Naive thymus-derived CD8-positive, alpha-beta T cell (primary cell): ENCODE measurements at places on chromosomes 3 and 15. TPM values are rescaled to one million over a fixed set of nuclear protein-coding genes. Genes with fewer than 3 reads are reported as not detected.
A peak's percentile ranks its signal among the peaks of the same experiment; 100 is the strongest.

The ACKR2 gene
- total RNA-seq, result 0.39 TPM

GRCh38 chr3:46110701-46111493 lies 83.6 kb upstream of the XCR1 start:
- H3K4me3 ChIP-seq, result no peak overlapping the region
- no peaks in the 10 kb centered on the region for H3K27me3 ChIP-seq
- peaks cover 18% of the 10 kb centered on the region for H3K4me1 ChIP-seq
- no peaks in the 10 kb centered on the region for H3K36me3 ChIP-seq

- H3K4me1 ChIP-seq, result peaks cover 4% of the 10 kb centered on the region
- no peaks in the 10 kb centered on the region for H3K36me3 ChIP-seq
- no peak for DNase-seq
- H3K27me3 ChIP-seq, result peaks cover 14% of the 10 kb centered on the region
- H3K4me3 ChIP-seq, result no peak overlapping the region
Observed at GRCh38 chr3:133271539-133271938, 128.3 kb upstream of the BFSP2 start.

- peaks cover 74% of the 10 kb centered on the region for H3K4me1 ChIP-seq
- no peak overlapping the region for H3K4me3 ChIP-seq
- H3K27me3 ChIP-seq, result no peaks in the 10 kb centered on the region
- peak overlapping the region; percentile 16 for H3K27ac ChIP-seq
- H3K36me3 ChIP-seq, result peaks cover 62% of the 10 kb centered on the region
- no peak for DNase-seq
Observed at GRCh38 chr3:136929977-136930670, 27.7 kb upstream of the IL20RB start.

The HDAC11 gene
- total RNA-seq, result 6.6 TPM

GRCh38 chr15:32998979-32999672 lies 195.4 kb downstream of the FMN1 start:
- no peaks in the 10 kb centered on the region for H3K4me1 ChIP-seq
- peaks cover 33% of the 10 kb centered on the region for H3K27me3 ChIP-seq
- H3K27ac ChIP-seq, result no peak overlapping the region
- no peak overlapping the region for H3K4me3 ChIP-seq

DNA sequence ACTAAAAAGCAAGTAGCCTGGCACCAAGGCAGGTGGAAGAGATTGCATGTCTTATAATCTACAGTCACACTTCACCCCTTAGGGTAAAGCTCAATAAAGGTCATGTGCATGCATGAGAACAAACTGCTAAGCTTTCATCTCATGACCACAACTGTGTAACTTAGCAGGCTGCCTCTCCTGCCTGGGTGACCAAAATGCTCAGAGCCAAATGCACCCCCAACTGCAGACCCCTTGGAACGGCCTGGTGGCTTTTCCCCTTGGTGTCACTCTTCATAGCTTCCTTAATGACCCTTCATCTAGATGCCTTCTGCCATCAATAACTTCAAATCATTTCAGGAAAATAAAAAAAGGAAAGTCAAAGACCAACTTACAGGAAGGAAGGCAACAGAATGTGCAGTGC lies 88.1 kb downstream of the ADAMTS17 start:
- no peak for DNase-seq
- H3K27me3 ChIP-seq, result no peaks in the 10 kb centered on the region
- peaks cover 12% of the 10 kb centered on the region for H3K36me3 ChIP-seq
- no peak overlapping the region for H3K4me3 ChIP-seq

DNA sequence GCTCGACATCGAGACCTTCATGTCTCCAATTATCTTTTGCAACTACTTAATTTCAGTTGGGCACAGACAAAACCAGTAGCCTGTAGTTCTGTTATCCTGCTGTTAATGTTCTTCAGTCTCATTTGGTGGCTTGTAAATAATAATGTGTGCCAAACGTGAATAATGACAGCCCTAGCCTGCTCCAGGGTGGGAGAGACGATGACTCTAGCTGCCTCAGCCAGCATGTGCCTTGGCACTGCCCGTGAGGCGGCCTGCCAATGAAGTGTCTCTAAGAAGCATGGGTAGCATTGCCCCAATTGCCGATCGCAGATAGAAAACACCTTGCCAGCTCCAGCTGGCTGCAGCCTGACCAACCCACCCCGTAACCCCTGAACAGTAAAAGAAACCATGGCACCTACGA lies 58.8 kb downstream of the ASB7 start:
- no peak overlapping the region for H3K4me3 ChIP-seq
- no peak for DNase-seq
- no peaks in the 10 kb centered on the region for H3K27me3 ChIP-seq
- H3K36me3 ChIP-seq, result peaks cover 2% of the 10 kb centered on the region

DNA sequence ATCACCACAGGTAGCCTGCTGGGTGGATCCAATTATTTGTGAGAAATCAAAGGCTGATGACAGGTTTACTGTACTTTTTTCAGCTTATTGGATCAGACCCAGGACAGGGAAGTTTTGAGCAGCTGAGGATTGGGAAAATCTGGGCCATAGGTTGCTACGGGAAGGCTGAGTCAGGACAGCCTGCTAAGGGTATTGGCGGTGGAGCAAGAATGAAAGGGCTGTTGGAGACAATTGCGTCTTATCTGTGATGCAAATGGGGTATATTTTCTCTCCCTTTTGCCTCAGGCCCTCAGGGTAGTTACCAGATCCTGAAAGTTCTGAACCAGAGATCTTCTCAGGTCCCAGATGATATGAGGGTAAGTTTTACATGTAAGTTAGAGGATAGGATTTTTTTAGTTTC lies 317.7 kb downstream of the EDEM1 start:
- no peaks in the 10 kb centered on the region for H3K27me3 ChIP-seq
- no peaks in the 10 kb centered on the region for H3K4me1 ChIP-seq
- no peak for DNase-seq
- no peak overlapping the region for H3K27ac ChIP-seq
- no peak overlapping the region for H3K4me3 ChIP-seq

The NR1I2 gene
- total RNA-seq, result 0.91 TPM

DNA sequence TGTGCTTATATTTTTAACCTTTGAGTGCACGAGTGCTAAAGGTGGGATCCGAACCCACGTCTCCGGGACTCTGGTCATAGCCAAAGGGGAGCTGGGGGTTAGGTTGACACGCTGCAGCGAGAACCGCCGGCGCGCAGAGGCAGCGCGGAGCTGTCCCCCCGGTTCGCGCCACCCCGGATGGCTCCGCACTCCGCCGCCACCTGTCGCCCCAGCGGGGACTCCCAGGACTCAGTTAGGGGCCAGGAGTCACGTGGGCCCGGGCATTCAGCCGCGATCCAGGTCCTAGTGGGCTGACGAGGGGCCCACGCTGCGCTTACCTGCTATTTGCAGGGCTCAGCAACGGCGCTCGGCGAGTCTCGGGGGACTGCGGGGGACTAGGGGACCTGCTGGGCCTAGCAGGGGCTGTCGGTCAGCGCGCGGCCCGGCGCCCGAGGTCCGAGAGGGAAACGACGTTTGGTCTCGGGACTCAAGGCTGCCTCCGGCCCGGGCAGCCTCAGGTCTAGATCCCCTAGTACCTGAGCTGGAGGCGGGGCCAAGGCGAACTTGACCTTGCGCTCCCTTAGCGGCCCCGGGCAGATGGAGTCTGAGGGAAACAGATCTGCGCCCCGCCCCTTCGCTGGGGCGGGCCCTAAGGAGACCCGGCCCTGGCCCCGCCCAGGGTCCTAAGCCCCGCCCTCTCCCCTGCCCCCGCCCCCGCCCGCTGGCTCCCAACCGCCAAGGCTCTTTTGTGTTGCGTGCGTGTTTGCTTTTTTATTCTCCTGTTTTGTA lies at the start of gene NMNAT3:
NMNAT3 (minus strand) TSS at position 585 of the 768 bp plus-strand sequence. CDS start 50,248 bp downstream, outside the sequence.
- no peaks in the 10 kb centered on the region for H3K36me3 ChIP-seq
- H3K27me3 ChIP-seq, result no peaks in the 10 kb centered on the region
- peak; percentile 80 for DNase-seq
- peaks cover 19% of the 10 kb centered on the region for H3K4me1 ChIP-seq

- H3K27me3 ChIP-seq, result no peaks in the 10 kb centered on the region
- no peaks in the 10 kb centered on the region for H3K4me1 ChIP-seq
- no peak for DNase-seq
- no peak overlapping the region for H3K4me3 ChIP-seq
Observed at GRCh38 chr3:13027154-13027553, 46.1 kb downstream of the IQSEC1 start.

The CRABP1 gene
- not detected for total RNA-seq

DNA sequence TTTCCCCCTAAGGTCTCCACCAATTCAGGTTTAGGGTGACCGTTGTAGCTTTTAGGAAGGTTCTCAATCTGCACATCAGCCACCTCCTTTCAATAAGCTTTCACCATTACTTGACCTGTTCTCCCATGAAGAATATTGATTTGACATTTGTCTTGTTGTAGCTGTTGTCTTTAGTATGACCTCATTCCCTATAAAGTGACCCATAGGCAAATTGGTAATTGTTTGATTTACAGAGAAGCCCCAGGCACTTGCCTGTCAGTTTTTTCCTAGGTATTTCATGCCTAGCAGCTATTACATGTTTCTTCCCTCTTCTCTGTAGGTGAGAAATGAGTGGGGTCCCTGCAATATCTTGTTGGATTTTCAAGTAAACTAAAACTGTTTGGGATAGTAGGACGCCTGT lies 36.0 kb downstream of the CHD2 start:
- H3K36me3 ChIP-seq, result peaks cover 30% of the 10 kb centered on the region
- no peak overlapping the region for H3K4me3 ChIP-seq
- DNase-seq, result no peak
- peak overlapping the region; percentile 81 for H3K27ac ChIP-seq

DNA sequence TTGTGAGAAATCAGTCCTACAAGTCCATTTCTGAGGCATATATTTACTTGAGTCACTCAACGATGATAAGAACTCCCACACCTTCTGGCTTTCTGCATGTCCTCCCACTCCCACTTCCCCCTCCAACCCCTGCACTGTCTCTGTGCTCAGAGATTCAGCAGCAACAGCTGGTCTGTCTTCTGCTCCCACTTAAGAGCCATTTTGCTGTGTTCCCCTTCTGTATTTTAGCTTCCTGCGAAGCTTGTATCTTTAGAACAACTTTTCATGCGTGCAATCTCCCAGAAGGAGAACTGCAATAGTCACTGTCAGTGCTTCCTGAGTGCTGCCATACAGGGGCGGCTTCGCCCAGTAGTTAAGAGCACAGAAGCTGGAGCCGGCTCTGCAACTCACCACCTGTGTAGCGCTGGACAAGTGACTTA lies 90.0 kb upstream of the SPATA12 start:
- H3K27ac ChIP-seq, result no peak overlapping the region
- no peak for DNase-seq
- no peaks in the 10 kb centered on the region for H3K27me3 ChIP-seq
- peaks cover 11% of the 10 kb centered on the region for H3K4me1 ChIP-seq
- no peak overlapping the region for H3K4me3 ChIP-seq
- no peaks in the 10 kb centered on the region for H3K36me3 ChIP-seq

The CNTN4 gene
- not detected for total RNA-seq

The LMCD1 gene
- total RNA-seq, result not detected

The HACD2 gene
- 26.1 TPM for total RNA-seq

The PLS1 gene
- 3.2 TPM for total RNA-seq

- H3K36me3 ChIP-seq, result no peaks in the 10 kb centered on the region
- H3K27ac ChIP-seq, result no peak overlapping the region
- H3K27me3 ChIP-seq, result peaks cover 7% of the 10 kb centered on the region
- no peak overlapping the region for H3K4me3 ChIP-seq
Observed at GRCh38 chr3:170485294-170485693, 66.6 kb downstream of the CLDN11 start.

DNA sequence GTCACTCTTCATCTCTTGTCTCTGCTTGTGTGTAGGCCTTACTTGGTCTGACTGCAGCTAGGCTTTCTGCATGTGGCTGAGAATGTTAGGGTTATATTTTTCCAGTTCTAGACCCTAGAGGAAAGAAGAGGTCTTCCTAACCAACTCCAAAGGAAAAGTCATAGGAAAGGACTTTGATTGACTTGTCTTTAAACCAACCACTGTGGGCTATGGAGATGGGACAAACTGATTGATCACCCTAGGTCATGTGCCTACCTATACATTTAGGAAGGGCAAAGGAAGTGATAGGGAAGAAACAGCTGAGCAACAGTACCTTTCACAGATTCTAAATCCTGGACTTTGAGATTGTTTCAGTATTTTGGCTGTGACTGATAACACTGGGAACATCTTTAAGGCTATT lies 16.5 kb upstream of the TBC1D23 start:
- no peaks in the 10 kb centered on the region for H3K4me1 ChIP-seq
- no peak for DNase-seq
- H3K36me3 ChIP-seq, result no peaks in the 10 kb centered on the region
- H3K4me3 ChIP-seq, result no peak overlapping the region
- no peaks in the 10 kb centered on the region for H3K27me3 ChIP-seq

- H3K4me1 ChIP-seq, result no peaks in the 10 kb centered on the region
- no peak overlapping the region for H3K27ac ChIP-seq
- H3K4me3 ChIP-seq, result no peak overlapping the region
- H3K27me3 ChIP-seq, result no peaks in the 10 kb centered on the region
Observed at GRCh38 chr3:170410428-170411029, 8.1 kb upstream of the CLDN11 start.

GRCh38 chr3:150607267-150608065 lies 4.3 kb downstream of the SELENOT start:
- peaks cover 11% of the 10 kb centered on the region for H3K36me3 ChIP-seq
- DNase-seq, result no peak
- H3K4me1 ChIP-seq, result peaks cover 68% of the 10 kb centered on the region
- peak overlapping the region; percentile 72 for H3K27ac ChIP-seq
- peak overlapping the region; percentile 97 for H3K4me3 ChIP-seq

GRCh38 chr3:71466483-71466882 lies 117.0 kb downstream of the FOXP1 start:
- H3K4me3 ChIP-seq, result no peak overlapping the region
- H3K27me3 ChIP-seq, result no peaks in the 10 kb centered on the region
- H3K27ac ChIP-seq, result peak overlapping the region; percentile 82
- peaks cover 85% of the 10 kb centered on the region for H3K4me1 ChIP-seq
- peaks cover 14% of the 10 kb centered on the region for H3K36me3 ChIP-seq

DNA sequence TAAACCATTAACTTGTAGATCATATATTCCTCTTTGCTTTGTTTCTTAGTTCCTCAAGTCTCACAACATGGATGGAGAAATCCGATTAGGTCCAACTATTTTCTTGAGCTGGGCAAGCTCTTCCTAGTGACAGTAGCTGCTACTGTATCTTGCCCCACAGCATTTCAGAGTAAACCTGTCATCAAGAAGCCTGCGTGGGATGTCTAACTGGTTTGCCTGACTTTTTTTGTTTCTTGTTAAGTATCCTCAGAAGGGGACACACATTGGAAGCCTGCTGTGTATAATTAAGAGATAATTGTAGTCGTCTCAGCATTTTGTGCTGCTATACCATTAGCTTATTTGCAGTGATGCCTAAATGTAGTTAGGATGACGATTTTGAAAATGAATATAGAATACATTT lies 29.3 kb upstream of the STT3B start:
- peaks cover 24% of the 10 kb centered on the region for H3K4me1 ChIP-seq
- DNase-seq, result no peak
- H3K36me3 ChIP-seq, result no peaks in the 10 kb centered on the region
- H3K27ac ChIP-seq, result no peak overlapping the region

DNA sequence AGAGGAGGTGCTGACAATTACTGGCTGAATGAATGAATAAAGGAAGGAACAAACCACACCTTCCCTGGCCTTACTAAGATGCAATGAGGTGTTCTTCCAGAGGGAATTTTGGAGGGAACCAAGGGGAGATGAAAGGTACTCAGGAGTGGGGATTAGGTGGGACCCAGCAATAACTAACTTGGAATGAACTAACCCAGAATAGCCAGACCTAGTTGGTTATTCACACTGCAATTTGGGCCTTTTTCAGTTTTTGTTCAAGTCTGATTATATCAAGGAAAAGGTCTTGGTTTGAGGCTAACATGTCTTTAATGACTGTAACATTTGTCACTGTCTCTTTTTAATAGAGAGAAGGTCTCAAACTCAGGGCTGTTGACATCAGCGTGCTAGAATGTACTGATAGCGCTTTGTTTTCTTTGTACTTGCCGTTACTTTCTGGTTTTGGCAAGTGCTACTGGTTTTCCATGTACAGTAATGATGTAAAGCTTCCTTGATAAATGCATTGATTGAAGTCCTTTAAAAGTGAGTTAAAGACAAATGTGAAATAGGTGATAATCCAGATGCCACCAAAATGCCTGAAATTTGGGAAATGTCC lies 3.2 kb upstream of the PLXND1 start:
- H3K4me3 ChIP-seq, result no peak overlapping the region
- H3K27ac ChIP-seq, result no peak overlapping the region
- no peaks in the 10 kb centered on the region for H3K36me3 ChIP-seq
- peaks cover 22% of the 10 kb centered on the region for H3K4me1 ChIP-seq
